WTC11 (cell line): ENCODE measurements at places on chromosomes 11 and 22. TPM values are rescaled to one million over a fixed set of nuclear protein-coding genes. Genes with fewer than 3 reads are reported as not detected.

DNA sequence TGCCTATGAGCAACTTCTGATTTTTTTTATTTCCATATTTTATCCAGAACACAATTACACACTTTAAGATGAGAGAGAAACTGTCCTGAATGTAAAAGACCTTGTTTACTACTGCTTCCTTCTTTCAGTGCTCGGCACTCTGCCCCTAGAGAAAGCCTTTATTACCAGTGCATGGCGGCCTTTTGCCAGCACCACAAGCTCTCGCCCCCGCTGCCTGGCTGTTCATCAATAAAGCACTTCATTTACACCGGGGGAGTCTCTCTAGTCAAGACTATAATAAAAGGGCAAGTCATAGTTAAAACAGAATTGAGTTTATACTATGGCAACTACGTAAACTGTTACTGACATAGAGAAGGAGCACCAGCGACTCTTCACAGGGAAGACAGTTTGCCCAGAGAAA is 259.5 kb downstream of the CADM1 start:
- H3K27ac ChIP-seq, result no peak overlapping the region
- DNase-seq, result no peak
- H3K36me3 ChIP-seq, result no peaks in the 10 kb centered on the region
- no peak overlapping the region for H3K4me3 ChIP-seq
- H3K27me3 ChIP-seq, result no peaks in the 10 kb centered on the region
- H3K4me1 ChIP-seq, result peaks cover 5% of the 10 kb centered on the region

The PHOX2A gene
- total RNA-seq, result 1.3 to 1.6 TPM (median 1.3 TPM) in 3 replicates

The PNPLA2 gene
- 66.5 to 83.4 TPM (median 81.9 TPM) in 3 replicates for total RNA-seq

The VSTM5 gene
- 0.27 to 0.35 TPM (median 0.32 TPM) in 3 replicates for total RNA-seq

- peaks cover 67% of the 10 kb centered on the region for H3K4me1 ChIP-seq
- H3K27me3 ChIP-seq, result peaks cover 8% of the 10 kb centered on the region; the same call in 1 of the 2 replicates
- H3K36me3 ChIP-seq, result no peaks in the 10 kb centered on the region; the same call in 1 of the 2 replicates
- no peak for DNase-seq
- no peak overlapping the region; the same call in 1 of the 2 replicates for H3K27ac ChIP-seq
- H3K4me3 ChIP-seq, result no peak overlapping the region
These were observed 46.5 kb downstream of the MYO7A start for GRCh38 chr11:77174559-77174958.

The BIRC2 gene
- 22.3 to 24.3 TPM (median 23.3 TPM) in 3 replicates for total RNA-seq

- 0 out of 2 replicates have a peak, but pooled peaks cover 3% of the 10 kb centered on the region for H3K36me3 ChIP-seq
- no peak overlapping the region for H3K27ac ChIP-seq
- H3K4me3 ChIP-seq, result peak overlapping the region; percentile 72
- peak; percentile 58 for DNase-seq
- peaks cover 42% of the 10 kb centered on the region for H3K27me3 ChIP-seq
- peaks cover 7% of the 10 kb centered on the region for H3K4me1 ChIP-seq
These were observed 907 bp upstream of the PHLDA2 start for GRCh38 chr11:2929950-2930703.

The AIFM3 gene
- total RNA-seq, result 2.6 to 3.4 TPM (median 2.8 TPM) in 3 replicates

DNA sequence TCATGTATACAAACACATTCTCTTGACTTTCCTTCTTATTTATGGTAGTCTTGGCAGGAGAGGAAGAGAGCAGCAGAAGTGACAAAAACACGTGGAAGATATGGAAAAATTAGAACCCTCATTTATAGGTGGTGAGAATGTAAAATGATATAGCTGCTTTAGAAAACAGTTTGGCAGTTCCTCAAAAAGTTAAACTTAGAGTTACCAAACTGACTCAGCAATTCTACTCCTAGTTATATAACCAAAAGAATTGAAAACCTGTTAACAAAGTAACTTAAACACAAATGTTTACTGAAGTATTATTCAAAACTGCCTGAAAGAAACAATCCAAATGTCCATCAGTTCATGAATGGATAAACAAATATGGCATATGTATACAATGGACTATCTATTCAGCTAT is 16.8 kb downstream of the NUCB2 start:
- H3K27ac ChIP-seq, result no peak overlapping the region
- H3K4me1 ChIP-seq, result no peaks in the 10 kb centered on the region
- H3K36me3 ChIP-seq, result no peaks in the 10 kb centered on the region
- no peak overlapping the region for H3K4me3 ChIP-seq
- DNase-seq, result no peak

The TXN2 gene
- 57.6 to 61.6 TPM (median 58.8 TPM) in 3 replicates for total RNA-seq

DNA sequence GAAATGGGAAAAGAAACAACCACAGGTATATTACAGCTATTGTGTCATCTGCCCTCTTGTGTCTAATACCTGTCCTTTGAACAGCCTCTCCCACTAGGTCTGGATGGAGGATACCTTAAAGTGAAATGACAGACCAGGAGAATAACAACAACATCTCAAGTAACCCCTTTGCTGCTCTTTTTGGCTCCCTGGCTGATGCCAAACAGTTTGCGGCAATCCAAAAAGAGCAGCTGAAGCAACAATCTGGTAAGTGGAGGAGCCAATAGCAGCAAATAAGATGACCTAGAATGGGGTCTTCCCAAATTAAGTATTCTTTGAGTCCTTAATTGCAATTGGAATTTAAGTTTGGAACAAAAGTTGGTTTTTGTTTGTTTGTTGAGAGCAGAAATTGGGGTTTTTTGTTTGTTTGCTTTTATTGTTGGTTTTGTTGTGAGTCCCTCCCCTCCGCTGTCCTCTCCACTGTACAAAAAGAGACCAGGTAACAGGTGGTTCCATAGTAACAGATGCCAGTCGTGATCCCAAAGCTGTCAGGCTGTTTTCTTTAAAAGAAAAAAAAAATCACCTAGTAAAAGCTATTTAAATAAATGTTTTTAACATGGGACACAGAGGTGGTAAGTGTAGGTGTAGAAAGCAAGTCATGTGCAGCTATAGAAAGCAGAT is 5.7 kb downstream of the UBE4A start:
- no peaks in the 10 kb centered on the region for H3K27me3 ChIP-seq
- no peak for DNase-seq
- H3K4me3 ChIP-seq, result no peak overlapping the region
- peaks cover 26% of the 10 kb centered on the region for H3K36me3 ChIP-seq
- H3K4me1 ChIP-seq, result peaks cover 4% of the 10 kb centered on the region

DNA sequence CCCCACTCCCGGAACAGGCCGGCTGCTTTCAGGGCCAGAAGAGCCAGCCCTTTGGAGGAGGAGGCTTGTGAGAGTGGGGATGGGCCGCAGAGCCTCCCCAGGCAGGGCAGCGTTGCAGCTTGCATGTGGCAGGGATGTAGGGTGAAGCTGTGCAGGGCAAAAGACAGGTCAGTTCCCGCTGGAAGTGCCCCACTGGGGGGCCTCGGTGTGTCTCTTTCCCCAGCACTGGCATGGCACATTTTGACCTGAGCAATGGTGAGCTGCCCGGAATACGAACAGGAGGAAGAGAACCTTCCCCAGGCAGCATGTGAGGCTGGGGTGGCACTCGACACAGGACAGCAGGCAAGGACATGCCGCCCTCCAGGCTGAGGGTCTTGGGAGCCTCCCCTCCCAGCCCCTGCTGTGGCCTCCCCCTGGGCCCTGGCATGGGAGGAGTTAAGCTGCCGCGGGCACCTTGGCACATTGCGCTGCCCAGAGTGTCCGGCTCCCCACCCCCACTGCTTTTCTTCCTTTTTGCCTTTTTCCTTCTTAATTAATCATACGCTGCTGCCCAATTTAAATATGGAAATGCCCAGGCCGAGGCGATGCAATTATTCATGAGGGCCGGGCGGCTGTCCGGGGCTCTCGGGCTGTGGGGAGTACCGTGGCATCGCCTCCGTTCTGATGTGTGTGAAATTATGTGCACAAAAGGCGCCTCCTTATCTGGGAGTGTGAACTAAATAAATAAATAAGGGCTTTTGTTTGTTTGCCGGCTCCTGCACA is 76.0 kb upstream of the WNT7B start:
- H3K4me3 ChIP-seq, result no peak overlapping the region
- 0 out of 2 replicates have a peak overlapping the region, but pooled peaks have one; percentile 19 for H3K27ac ChIP-seq
- no peaks in the 10 kb centered on the region for H3K4me1 ChIP-seq
- no peaks in the 10 kb centered on the region for H3K27me3 ChIP-seq

DNA sequence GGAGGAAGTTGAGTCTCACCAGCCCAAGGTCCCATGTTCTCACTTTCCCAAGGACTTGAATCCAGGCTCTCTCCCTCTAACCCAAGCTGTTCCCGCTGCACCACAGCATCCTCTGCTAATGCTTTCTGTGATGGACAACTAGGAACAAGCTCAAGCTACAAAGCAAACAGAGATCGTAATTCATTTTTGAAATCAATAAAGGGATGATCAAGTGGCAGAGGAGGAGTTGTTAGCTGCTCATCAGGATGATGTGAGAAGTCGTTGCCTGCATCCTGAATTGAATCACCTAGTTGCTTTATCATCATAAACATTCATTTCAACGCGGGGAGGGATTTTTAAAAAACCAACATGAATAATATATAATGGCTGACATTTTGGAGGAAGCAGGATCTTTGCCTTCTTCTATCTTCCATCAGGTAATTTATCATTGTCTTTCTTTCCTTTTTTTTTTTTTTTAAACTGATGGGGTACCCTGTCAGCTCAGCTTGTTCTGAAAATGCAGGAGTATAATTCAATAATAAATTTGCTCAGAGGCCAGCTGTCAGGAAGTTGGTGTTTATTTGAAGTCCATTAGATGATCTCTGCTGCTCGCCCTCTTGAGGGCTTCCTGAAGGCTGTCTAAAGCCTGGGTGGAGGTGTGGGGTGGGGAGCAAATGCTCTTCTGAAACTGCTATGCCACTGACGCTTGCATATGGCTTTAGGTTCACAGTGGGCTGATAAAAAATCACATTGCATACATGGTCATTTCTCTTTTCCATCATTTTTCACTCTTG is 174.4 kb upstream of the NARS2 start:
- no peak overlapping the region for H3K27ac ChIP-seq
- H3K27me3 ChIP-seq, result no peaks in the 10 kb centered on the region
- H3K4me3 ChIP-seq, result no peak overlapping the region

DNA sequence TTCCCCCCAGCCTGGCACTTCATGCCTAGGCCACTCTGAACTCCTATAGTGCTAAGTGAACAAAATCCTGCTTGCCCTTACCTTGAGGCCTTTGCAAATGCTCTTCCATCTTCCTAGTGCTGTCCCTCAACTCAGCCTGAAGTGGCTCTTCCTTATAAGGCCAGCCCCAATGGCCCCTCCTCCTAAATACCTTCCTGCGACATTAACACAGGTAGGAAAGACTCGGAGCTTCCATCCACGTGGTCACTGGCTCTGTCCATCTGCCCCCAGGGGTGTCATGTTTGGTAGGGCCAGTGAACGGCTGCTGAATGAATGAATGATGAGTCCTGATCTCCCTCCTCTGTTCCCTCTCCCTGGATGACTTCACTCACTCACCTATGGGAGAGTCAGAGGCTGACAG is 4.2 kb downstream of the PDE2A start:
- H3K36me3 ChIP-seq, result peaks cover 8% of the 10 kb centered on the region
- no peak for DNase-seq
- H3K27ac ChIP-seq, result no peak overlapping the region
- peaks cover 25% of the 10 kb centered on the region for H3K4me1 ChIP-seq
- peaks cover 57% of the 10 kb centered on the region for H3K27me3 ChIP-seq

DNA sequence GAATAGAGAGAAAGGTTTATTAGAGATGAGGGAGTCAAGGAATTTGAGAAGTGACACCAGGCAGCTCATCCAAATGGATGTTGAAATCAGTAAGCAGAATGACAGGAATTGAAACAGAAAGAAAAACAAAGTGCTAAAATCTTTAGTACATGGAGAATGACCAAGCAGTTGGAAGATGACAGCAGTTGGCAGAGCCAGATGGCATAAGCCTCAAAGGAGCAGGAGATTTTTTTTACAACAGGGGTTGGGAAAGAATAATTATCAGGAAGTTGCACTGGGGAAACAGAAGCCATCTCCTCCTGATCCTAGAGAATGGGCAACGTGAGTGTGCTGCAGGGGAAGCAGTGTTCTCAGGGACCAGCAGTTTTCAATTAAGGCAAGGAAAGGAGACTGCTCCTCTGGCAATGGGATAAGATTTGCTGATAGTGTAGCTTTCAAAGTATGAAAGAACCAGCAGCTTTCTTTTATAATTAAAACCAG is 28.9 kb downstream of the RAB39A start:
- H3K27me3 ChIP-seq, result no peaks in the 10 kb centered on the region
- H3K4me3 ChIP-seq, result no peak overlapping the region
- no peak overlapping the region; the same call in 1 of the 2 replicates for H3K27ac ChIP-seq
- H3K36me3 ChIP-seq, result peaks cover 4% of the 10 kb centered on the region; the same call in 1 of the 2 replicates
- H3K4me1 ChIP-seq, result peaks cover 11% of the 10 kb centered on the region

DNA sequence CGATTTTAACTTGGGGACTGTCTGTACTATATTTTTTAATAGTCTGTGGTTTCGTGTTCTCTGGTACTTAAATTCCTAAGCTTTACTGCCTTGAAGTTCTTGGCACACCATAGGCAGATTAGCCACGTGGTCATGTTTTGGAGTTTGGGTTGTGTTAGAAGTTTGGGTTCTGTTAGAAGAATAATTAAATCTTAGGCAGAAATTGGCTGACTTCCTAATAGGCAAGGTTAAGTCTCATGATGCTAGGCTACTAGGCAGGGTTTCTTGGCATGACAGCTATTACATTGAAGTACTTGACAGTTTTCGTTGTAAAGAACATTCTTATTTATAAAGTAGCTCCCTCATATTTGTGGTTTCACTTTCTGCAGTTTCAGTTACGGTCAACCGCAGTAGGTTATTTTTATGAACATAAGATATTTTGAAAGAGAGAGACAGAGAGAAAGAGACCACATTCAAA is 30.0 kb upstream of the MMP7 start:
- H3K4me3 ChIP-seq, result no peak overlapping the region
- peak overlapping the region; percentile 44; the same call in 1 of the 2 replicates for H3K27ac ChIP-seq
- H3K36me3 ChIP-seq, result 0 out of 2 replicates have a peak, but pooled peaks cover 3% of the 10 kb centered on the region
- H3K27me3 ChIP-seq, result no peaks in the 10 kb centered on the region
